ENCODE measurements at places on chromosomes 16 and 17. TPM values are rescaled to one million over a fixed set of nuclear protein-coding genes. Genes with fewer than 3 reads are reported as not detected.

Gene NOXO1
- total RNA-seq, result not detected

Gene TMEM92
- not detected for total RNA-seq

Gene SBK1
- 4.5 TPM for total RNA-seq

- no peak for DNase-seq
Measured at GRCh38 chr17:6998855-6999508, 3.1 kb downstream of the ALOX12 start.

- no peak for DNase-seq
Measured at GRCh38 chr16:87135246-87136030, 181.8 kb downstream of the C16orf95 start.

- no peak for DNase-seq
Measured at GRCh38 chr16:75380870-75381269, 52.4 kb downstream of the CFDP1 start.

GRCh38 chr16:62752854-62753253 is 716.6 kb upstream of the CDH8 start:
- no peak for DNase-seq

- DNase-seq, result no peak
Measured at GRCh38 chr17:10628756-10629155, 28.4 kb downstream of the MYH3 start.

DNA sequence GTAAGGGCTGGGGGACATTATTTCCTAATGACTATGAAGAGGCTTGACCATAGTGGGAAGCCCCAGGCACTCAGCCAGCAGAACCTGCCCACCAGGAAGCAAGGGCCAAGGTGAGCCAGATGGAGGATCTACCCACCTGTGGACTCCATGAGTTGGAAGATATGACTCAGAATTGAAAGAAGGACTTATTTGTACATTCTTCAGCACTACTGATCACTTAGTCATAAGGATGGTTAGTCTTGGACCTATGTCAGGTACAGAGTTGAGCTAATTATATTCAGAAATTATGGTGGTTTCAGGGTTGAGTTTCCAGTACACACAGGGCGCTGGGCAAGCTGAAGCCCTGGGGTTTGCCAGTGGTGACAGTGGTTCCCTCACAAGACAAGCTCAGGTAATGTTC is 24.0 kb upstream of the GRIN2A start:
- DNase-seq, result no peak

- DNase-seq, result peak; percentile 65
Measured at GRCh38 chr17:57365420-57365819, 109.1 kb downstream of the MSI2 start.

Measured in adrenal gland (tissue), 19 donors.